ENCODE measurements at places on chromosomes 12 and 14.

DNA sequence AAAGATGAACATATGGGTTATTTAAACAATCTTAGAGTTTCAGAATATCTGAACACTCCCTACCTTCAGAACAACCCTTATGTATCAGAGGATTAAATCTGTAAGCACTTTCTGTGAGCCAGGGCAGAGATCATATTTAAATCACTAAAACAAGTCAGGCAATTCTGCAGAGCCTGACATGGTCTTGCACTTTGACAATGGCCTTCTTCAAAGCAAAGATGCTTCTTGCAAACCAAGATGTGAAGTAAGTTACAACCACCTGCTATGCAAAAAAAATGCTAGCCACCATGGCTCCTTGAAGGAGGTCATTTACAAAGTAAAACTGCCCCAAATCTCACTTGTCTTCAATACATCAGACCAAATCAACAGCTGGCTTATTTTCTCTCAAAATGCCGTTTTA lies 3.2 kb downstream of the PPP1CC start:
- DNase-seq = no peak

- no peak for DNase-seq
Observed at GRCh38 chr12:64407342-64408223, 3.4 kb downstream of the XPOT start.

- no peak for DNase-seq
Observed at GRCh38 chr12:93959657-93960056, 188.7 kb upstream of the PLXNC1 start.

- no peak for DNase-seq
Observed at GRCh38 chr12:87216436-87216835, 812.8 kb downstream of the C12orf50 start.

DNA sequence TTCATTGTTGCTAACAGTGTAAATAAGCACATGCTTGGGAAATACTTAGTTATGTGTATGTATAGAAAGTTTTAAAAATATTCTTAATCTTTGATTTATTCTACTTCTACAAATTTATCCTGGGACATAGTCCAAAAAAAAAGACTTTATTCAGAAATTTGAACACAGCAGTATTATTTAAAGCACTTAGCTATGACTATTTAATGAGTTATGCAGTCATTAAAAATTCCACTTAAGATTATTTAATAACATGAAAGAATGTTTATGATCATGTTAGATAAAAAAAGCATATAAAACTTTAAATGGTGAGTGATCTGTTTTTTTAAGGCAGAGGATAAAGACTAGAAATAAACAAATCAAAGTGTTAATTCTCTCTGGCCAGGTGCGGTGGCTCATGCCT lies 78.3 kb downstream of the BAZ1A start:
- DNase-seq = no peak

- no peak for DNase-seq
Observed at GRCh38 chr14:33674927-33675326, 275.9 kb downstream of the EGLN3 start.

DNA sequence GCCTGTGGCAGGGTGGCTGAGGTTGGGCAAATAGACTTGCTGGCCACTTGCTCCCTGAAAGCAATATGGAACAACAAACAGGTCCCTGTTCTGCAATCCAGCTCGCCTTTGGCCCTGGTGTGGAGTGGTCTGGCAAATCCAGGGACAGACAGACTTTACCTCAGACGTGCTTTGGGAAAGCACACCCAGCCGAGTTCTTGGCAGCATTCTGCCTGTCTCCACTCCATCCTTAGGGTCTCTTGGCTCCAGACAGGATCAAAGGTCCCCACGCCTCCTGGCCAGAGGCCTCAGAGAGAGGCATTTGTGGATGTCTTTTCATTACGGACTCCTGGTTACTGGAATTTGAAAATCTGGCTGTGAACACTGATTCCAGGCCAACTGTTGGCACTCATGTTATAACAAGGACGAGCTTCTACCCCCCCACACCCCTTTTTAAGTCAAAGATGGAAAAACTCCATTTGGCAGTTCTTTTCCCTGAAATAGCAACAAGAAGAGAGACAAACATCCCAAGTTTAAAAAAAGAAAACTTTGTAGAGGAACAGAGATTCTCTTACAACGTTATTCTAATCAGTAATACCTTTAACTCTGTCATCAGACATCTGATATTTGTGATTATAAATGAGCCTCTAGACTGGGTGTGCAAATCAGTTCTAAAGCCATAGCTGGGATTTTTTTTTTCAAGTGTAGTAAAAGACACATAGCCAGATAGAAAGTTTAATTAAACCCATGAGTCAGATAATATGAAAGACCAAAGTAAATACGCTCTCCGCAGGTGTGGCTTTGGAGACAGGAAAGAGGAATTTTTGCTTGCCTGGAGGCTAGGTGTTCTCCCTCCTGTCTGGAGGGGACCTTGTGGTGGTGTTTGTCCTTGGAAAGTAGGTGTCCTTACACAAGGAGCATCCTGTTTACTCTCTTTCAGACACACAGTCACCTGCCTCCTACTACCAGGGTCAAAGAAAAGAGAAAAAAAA lies 60.7 kb downstream of the GALNT8 start:
- DNase-seq = no peak

GRCh38 chr12:8572507-8572906 lies 31.8 kb upstream of the CLEC4E start:
- no peak for DNase-seq

DNA sequence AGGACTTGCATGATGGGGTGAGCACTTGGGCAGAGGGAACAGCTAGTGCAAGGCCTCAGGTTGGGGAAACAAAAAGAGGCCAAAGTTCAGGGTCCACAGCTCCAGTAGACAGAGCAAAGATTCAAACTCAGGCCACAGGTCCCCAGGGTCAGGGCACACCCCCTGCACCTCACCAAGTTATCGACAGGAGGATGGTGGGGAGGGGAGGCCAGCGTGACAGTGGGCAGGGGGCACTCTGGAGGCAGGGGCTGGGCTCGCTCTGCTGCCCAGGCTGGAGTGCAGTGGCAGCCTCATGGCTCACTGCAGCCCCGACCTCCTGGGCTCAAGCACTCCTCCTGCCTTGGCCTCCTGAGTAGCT lies 32.4 kb upstream of the ULK1 start:
- no peak for DNase-seq

DNA sequence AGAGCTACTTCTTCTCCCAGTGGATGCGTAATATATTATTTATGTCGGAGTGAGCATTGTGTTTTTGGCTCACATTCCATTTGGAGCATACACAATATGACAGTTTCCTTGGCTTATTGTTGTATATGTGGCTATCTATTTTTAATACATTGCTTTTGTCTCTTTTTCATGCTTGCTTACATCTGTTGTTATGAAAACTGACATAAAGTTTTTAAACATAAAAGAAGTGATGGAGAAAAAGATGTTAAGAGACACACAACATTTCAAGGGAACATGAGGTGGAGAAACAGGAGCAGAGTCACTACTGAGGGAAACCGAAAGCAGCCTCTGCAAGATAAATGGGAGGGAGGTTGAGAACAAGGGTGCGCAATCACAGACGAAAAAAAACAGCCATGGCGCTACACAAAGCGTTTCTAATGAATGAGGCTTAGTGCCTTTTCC lies 228.4 kb upstream of the NPAS3 start:
- DNase-seq = no peak

DNA sequence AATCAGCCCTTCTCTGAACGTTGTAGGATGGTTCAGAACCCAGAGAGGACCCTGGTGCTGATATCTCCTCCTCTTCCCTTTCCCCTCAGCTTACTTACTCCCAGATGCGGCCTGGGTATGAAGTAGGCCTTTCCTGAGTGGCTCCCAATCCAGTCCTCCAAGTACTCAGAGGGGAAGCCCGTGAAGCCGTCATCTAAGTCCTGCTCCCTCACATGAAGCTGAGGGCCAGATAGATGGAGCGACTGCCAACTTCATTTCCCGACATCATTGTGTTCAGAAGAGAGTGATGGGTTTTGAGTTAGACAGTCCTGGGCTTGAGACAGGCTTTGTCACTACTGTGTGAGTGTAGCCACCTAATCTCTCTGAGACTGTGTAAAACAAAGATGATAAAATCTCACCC lies 2.7 kb downstream of the APOLD1 start:
- no peak for DNase-seq

DNA sequence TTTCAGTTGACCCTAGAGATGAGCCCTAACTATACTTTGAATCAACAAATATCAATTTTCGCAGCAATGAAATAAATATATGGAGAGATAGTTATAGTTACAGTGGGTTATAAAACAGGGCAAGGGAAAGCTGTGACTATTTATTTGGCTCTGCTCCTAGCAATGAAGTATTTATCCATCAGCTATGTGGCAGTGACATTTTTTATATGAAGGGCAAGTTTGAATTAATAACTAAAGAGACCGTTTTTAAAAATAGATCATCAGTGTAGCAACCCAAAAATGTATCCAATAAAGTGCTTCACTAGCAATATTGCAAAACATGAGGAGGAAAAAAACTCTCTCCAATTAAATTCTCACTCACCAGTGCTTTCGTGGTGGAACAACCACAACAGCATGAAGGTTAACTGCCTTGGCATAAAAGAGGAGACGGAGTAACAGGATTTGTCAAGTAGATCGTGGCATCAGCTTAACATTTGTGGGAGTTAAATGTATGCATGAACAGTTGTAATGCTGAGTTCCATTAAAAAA lies 58.1 kb upstream of the NUDT4 start:
- no peak for DNase-seq

- peak; percentile 82 for DNase-seq
Observed at GRCh38 chr14:93892923-93893558, 34.1 kb upstream of the FAM181A start.

- no peak for DNase-seq
Observed at GRCh38 chr12:83046019-83046418, 359.3 kb downstream of the TMTC2 start.
